Vagina (tissue), 2 donors: ENCODE measurements at places on chromosomes 1 and 21.

- H3K4me1 ChIP-seq, result peaks cover 35% of the 10 kb centered on the region
- no peak overlapping the region for H3K27ac ChIP-seq
- peaks cover 17% of the 10 kb centered on the region for H3K36me3 ChIP-seq
- no peaks in the 10 kb centered on the region for H3K27me3 ChIP-seq
- no peak for DNase-seq
Observed at GRCh38 chr1:182586380-182586779, 2.7 kb downstream of the RNASEL start.

DNA sequence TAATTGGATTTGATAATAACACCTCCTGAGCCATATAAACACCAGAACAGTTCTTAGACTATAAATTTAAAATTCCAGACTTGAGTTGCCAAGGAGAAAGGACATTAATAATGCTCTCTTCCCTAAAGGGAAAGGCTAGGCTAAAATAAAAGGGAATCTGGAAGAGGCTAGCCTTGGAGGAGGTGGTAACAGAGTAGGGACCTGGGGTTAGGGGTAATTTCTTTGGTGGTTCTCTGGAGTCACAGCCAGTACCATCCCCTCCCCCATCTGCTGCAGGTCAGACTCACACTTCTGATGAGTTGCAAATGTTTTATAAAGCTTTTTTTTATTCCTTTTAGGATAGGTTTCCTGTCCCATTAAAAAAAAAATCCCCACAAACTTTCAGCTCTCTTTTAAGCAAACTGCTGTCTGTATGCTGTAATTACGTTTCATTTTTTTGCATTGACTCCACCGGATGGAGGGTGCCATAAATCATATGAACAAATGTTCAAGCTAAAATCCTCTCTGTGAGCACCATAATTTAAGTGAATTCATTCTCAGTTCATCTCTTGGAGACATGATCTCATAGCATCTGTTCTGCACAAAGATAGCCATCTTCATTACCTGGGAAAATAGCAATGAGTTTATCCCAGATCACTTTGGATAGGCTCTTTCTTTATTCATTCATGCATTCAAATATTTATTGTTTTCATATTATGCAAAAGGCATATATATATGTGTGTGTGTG is 379.6 kb downstream of the TTLL7 start:
- no peak for DNase-seq
- H3K36me3 ChIP-seq, result no peaks in the 10 kb centered on the region
- no peaks in the 10 kb centered on the region for H3K27me3 ChIP-seq
- H3K27ac ChIP-seq, result no peak overlapping the region
- no peaks in the 10 kb centered on the region for H3K4me1 ChIP-seq

DNA sequence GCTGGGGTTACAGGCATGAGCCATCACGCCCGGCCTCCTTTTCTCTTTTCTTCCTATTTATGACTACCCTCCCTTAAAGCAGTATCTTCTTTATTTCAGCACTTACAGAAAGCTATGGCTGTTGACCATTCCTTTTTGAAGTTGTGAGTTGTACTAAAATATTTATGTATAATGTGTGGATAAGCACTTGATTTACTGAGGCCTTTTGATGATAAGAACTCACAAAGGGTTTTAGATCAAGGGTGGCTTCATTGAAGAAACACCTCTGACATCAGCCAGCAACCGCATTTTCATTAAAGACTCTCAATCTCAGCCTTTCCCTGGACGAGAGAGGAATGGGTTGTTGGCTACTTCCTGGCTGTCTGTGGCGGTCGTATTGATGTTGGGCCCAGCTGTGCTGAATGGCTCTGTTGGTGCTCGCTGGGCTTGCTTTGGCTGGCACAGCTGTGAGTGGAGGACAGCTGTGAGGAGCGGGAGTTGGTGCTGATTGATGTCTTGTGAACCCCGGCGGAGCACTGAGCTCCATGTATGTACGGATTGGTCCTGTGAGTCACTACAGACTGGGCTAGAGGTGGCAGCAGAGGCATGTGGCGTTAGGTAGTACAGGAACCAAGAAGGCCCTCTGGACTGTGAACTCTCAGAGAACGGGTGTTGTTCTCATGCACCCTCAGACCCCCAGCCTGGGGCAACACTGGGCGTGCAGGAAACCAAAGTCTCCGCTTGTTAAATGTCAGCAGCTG is 208.8 kb downstream of the KIF26B start:
- no peaks in the 10 kb centered on the region for H3K4me1 ChIP-seq
- H3K27ac ChIP-seq, result no peak overlapping the region
- H3K36me3 ChIP-seq, result no peaks in the 10 kb centered on the region
- no peak overlapping the region for H3K4me3 ChIP-seq
- no peaks in the 10 kb centered on the region for H3K27me3 ChIP-seq

- no peaks in the 10 kb centered on the region for H3K27me3 ChIP-seq
- no peaks in the 10 kb centered on the region for H3K36me3 ChIP-seq
- peaks cover 11% of the 10 kb centered on the region for H3K4me1 ChIP-seq
- no peak overlapping the region for H3K27ac ChIP-seq
- DNase-seq, result no peak
- peak overlapping the region; percentile 37 for H3K4me3 ChIP-seq
Observed at GRCh38 chr1:33306653-33307493, 14.0 kb downstream of the A3GALT2 start.

- no peak for DNase-seq
- H3K4me3 ChIP-seq, result no peak overlapping the region
- H3K27ac ChIP-seq, result no peak overlapping the region
- no peaks in the 10 kb centered on the region for H3K4me1 ChIP-seq
- no peaks in the 10 kb centered on the region for H3K36me3 ChIP-seq
Observed at GRCh38 chr1:235450886-235451483, 53.3 kb downstream of the B3GALNT2 start.

DNA sequence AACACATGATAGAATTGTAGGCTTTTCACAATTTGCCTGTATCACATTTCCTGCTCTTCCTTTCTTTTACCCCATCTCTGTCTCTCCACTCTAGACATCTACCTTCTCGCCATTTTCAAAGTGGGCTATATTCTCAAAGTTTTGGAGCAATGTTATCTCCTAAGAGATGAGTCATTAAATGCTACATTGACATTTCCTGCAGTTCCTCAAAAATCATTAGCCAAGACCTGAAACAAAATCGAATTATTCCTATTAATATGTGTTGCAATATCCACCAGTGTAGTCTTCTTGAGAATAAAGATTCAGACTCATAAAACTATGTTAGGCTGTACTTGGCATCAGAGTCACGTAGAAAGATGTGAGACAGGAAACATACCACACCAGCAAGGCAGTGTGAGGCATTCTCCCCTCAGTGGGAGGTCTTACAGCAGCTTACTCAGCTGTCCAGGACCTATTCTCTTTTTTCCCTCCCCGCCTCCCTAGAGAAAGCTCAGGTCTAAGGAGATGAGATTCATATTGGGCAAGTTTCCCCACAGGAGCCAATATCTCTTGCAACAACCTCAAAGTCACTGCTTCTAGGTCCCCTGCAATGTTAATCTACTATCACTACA is 38.8 kb downstream of the FRRS1 start:
- H3K4me3 ChIP-seq, result no peak overlapping the region
- H3K36me3 ChIP-seq, result peaks cover 5% of the 10 kb centered on the region
- no peaks in the 10 kb centered on the region for H3K27me3 ChIP-seq
- no peak for DNase-seq
- no peaks in the 10 kb centered on the region for H3K4me1 ChIP-seq

- no peak overlapping the region for H3K4me3 ChIP-seq
- no peak overlapping the region for H3K27ac ChIP-seq
- no peaks in the 10 kb centered on the region for H3K36me3 ChIP-seq
- H3K27me3 ChIP-seq, result no peaks in the 10 kb centered on the region
- no peaks in the 10 kb centered on the region for H3K4me1 ChIP-seq
Observed at GRCh38 chr1:191609305-191609704, 549.0 kb upstream of the RGS18 start.

DNA sequence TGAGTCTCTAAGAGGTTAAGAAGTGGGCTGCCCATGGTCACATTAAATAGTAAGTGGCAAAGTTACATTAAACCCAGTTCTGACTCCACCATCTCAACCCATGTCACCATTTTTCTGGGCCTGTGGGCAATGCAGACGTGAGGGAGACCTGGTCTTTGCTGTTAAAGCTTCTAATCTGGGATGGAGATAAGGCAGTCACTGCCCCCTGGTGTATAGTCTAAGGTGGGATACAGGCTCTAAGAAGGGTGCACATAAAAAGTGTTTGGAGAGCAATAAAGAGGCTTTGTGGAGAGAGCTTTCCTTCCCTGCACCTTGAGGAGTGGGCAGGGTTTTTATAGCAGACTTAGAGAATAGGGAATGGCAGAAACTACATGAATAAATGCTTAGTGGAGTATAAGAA is 141.3 kb downstream of the ROR1 start:
- peaks cover 4% of the 10 kb centered on the region for H3K4me1 ChIP-seq
- DNase-seq, result no peak
- no peaks in the 10 kb centered on the region for H3K36me3 ChIP-seq
- H3K27ac ChIP-seq, result no peak overlapping the region

DNA sequence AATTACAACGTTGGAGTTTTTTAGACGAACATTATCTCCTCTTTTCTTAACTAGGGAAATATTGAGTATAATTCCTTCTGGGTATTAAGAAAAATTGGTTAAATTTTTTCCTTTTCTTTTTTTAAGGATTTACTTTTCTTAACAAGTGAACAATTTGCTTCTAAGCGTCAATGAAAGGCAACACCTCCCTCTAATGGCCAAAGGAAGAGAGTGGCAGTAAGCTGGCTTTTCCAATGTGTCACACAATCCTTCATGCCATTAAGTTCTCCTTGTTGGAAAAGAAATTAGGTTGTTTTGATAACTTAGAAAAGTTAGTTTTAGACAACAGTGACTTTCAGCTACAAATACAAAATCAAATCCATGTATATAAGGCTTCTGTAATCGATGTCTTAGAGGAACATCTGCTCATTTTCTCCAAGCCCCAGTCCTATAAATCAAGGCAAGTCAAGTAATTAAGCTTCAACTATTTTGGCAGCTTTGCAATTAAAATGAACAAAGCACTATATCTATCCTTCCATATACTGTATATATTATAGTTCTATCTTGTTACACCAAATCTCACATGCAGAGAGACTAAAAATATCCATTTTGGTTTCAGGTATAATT is 62.8 kb downstream of the EDEM3 start:
- H3K4me3 ChIP-seq, result no peak overlapping the region
- H3K27ac ChIP-seq, result no peak overlapping the region
- H3K4me1 ChIP-seq, result no peaks in the 10 kb centered on the region
- no peak for DNase-seq
- no peaks in the 10 kb centered on the region for H3K27me3 ChIP-seq
- no peaks in the 10 kb centered on the region for H3K36me3 ChIP-seq

GRCh38 chr1:103416681-103417286 is 108.7 kb upstream of the RNPC3 start:
- H3K36me3 ChIP-seq, result no peaks in the 10 kb centered on the region
- no peaks in the 10 kb centered on the region for H3K4me1 ChIP-seq
- no peak for DNase-seq
- no peak overlapping the region for H3K27ac ChIP-seq

DNA sequence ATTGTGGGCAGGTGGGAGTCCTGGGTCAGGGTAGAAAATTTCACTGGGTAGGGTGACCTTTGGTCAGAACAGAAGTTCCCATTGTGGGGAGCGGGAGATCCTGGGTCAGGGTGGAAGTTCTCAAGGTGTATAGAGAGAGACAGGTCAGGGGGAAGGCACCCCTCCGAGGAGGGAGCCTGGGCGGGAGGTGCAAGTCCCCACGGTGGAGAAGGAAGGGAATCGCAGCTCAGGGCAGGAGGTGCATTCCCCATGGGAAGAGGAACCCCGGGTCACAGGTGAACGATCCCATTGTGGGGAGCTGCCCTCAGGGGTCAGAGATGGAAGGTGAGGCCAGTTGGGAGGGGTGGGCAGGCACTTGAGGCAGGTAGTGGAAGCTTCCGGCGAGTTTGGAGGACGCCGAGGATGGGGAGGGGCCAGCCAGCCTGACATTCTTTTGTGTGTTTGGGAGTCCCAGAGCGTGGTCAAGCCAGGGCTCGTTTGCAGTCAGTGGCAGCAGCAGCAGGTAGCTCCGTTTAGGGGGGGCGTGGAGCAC is 637 bp downstream of the LYPLA2 start:
- H3K4me3 ChIP-seq, result peak overlapping the region; percentile 88
- H3K36me3 ChIP-seq, result peaks cover 30% of the 10 kb centered on the region
- H3K27me3 ChIP-seq, result no peaks in the 10 kb centered on the region
- no peak for DNase-seq
- H3K4me1 ChIP-seq, result peaks cover 33% of the 10 kb centered on the region
- peak overlapping the region; percentile 83 for H3K27ac ChIP-seq

- no peaks in the 10 kb centered on the region for H3K36me3 ChIP-seq
- no peak overlapping the region for H3K27ac ChIP-seq
- no peak for DNase-seq
Observed at GRCh38 chr1:33282791-33283190, 26.5 kb downstream of the ZNF362 start.

DNA sequence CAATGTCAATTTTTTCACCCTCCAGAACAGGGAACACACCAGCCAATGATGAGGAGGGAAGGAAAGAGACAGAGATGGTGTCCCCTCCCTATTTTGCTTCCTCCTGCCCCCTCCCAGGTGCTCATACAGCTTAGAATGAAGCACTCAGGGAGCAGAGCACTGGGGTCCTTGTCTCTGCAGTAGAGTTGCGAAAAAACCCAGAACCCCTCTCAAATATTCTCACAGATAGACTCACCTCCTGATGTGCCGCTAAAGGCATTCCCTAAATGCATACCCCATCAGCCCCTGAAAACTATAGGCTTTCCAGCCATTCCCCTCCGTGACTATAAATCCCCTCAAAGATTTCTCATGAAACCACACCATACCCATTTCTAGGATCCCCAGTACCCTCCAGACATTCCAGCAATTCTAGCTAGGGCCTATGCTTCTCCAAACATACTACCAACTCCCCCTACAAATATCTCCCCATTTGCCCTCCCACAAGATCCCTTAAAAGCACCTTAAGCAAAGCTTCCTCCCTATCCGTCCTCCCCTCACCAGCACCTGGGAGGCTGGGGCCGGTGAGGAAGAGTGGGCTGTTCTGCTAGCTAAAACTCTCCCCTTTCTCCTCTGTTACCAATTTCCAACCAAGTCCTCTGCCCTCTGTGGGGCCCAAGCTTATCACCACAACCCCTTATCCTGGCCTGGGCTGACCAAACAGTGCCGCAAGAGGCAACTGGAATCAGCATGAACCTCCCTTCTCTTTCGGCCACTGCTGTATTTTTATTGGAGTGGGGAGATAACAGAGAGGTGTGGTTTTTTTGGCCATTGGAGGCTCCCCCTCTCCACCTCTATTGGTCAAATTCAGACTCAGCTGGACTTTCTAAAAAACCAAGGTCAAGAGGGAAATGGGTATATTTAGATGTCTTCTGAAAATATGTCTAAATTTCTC is 54.7 kb downstream of the RHBG start:
- peaks cover 26% of the 10 kb centered on the region for H3K4me1 ChIP-seq
- H3K27ac ChIP-seq, result no peak overlapping the region
- no peak overlapping the region for H3K4me3 ChIP-seq
- peaks cover 20% of the 10 kb centered on the region for H3K27me3 ChIP-seq
- DNase-seq, result no peak
- no peaks in the 10 kb centered on the region for H3K36me3 ChIP-seq

DNA sequence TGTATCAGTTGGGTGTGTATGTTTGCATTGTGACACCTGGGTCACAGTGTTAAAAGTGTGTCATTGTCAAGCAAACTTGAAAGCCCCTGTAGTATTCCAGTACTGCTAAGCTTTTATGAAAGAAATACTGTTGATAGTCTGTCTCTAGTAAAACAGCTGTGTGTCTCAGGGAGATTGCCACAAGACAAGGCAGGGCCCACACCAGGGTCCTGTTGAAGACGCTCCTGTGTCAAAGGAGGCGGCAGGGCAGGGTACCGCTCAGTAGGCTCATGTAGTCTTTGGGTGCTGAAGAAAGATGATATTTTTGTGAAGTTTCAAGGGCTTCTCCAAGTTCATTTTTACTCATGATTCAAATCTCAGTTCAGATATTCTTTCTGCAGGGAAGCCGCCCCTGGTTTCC is 132.5 kb downstream of the GALNT2 start:
- no peaks in the 10 kb centered on the region for H3K36me3 ChIP-seq
- H3K27me3 ChIP-seq, result no peaks in the 10 kb centered on the region
- H3K4me1 ChIP-seq, result no peaks in the 10 kb centered on the region
- no peak overlapping the region for H3K27ac ChIP-seq
